CD4-positive, CD25-positive, alpha-beta regulatory T cell (primary cell): ENCODE measurements at places on chromosomes 1 and 21. TPM values are rescaled to one million over a fixed set of nuclear protein-coding genes. Genes with fewer than 3 reads are reported as not detected.

- no peaks in the 10 kb centered on the region for H3K27me3 ChIP-seq
- H3K36me3 ChIP-seq: no peaks in the 10 kb centered on the region
- H3K27ac ChIP-seq: no peak overlapping the region
- DNase-seq: peak; percentile 47
- no peak overlapping the region for H3K4me3 ChIP-seq
Measured at GRCh38 chr1:203216274-203217138, 13.0 kb downstream of the CHIT1 start.

DNA sequence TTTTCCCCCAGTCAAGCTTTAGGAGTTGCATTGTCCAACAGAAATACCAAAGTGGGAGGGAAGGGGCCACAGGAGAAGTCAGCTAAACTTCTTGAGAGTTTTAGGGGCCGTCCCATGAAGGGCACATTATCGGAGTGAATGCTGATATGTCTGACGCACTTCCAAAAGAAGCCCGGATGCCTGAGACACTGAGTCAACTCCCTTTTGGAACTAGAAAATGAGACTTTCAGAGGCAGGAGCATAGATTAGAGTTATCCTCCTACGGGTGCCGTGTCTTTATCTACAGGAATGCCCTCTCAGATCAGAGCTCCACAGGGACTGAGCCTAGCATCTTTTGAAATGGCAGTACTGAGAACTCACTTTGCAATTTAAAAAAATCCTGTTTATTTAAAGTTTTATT lies 13.1 kb downstream of the ACTN2 start:
- no peak for DNase-seq
- H3K36me3 ChIP-seq: no peaks in the 10 kb centered on the region
- no peaks in the 10 kb centered on the region for H3K27me3 ChIP-seq

Gene FAM229A
- 43.2 TPM for total RNA-seq

DNA sequence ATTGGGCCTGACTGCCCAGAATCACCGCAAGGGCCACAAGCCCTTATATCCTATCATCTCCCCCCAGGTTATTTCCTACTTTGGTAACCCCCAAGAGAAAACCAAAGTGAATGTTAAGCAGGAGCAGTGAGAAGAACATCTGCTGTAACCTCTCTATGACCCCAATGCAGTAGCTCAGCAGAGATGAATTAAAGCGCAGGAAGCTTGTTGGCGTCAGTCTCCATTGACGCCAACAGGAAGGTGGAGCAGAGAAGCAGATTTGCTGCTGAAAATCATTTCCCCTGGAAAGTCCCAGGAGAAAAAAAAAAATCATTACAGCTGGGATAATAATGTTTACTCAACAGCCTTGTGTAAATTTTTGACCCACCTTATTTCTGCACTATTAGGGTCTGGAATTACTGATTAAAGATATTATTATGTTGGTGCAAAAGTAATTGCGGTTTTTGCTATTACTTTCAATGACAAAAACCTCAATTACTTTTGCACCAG lies 33.2 kb upstream of the FAM163A start:
- no peak overlapping the region for H3K4me3 ChIP-seq
- H3K4me1 ChIP-seq: no peaks in the 10 kb centered on the region
- DNase-seq: peak; percentile 34
- no peak overlapping the region for H3K27ac ChIP-seq
- no peaks in the 10 kb centered on the region for H3K36me3 ChIP-seq

GRCh38 chr1:94105581-94105952 lies 15.4 kb downstream of the ABCA4 start:
- DNase-seq: no peak
- H3K4me1 ChIP-seq: no peaks in the 10 kb centered on the region
- H3K27ac ChIP-seq: no peak overlapping the region

GRCh38 chr1:166322470-166322869 lies 155.7 kb upstream of the FAM78B start:
- no peak overlapping the region for H3K4me3 ChIP-seq
- no peaks in the 10 kb centered on the region for H3K4me1 ChIP-seq
- no peak for DNase-seq
- H3K27me3 ChIP-seq: peaks cover 2% of the 10 kb centered on the region

Gene ACTL8
- total RNA-seq: not detected

Gene CHODL
- total RNA-seq: not detected
